ENCODE measurements at places on chromosomes 6 and 20.

DNA sequence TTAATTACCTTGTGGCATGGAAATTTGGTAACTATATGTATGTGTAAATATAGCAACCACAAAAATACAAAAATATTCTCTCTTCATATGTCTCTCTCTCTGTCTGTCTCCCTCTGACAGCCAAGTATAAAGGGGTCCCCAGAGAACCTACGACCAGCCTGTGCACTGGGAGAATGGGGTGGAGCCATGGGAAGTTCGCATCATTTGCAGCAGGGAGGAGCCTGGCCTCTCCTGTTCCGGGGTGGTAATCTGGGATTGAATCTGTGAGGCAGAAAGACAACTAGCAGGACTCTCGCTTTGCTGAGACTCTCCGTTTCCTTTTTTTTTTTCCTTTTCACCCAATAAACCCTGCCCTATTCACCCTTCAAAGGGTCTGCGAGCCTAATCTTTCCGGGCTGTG, 1109.1 kb downstream of the HACE1 start:
- DNase-seq = no peak

DNA sequence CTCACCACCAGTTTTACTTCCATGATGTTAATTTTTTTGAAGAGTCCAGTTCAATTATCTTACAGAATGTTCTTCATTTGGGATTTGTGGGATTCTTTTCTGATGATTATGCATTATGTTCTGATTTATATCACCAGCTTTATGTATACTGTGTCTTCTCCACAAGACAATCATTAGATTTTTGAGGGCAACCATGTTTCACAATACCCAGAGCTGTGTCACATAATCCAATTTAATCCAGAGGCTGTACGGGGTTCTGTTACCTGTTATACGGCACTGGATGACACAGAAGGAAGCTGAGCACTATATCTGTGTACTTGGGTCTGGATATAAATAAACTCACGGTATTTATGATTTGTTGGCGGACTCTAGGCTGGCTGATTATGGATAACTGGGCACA, 41.6 kb upstream of the RPN2 start:
- no peak for DNase-seq

- no peak for DNase-seq
These were observed 89.4 kb upstream of the TNFAIP3 start for GRCh38 chr6:137777687-137778075.

- DNase-seq = no peak
These were observed 649.8 kb downstream of the DHX35 start for GRCh38 chr20:39611901-39612300.

- no peak for DNase-seq
These were observed 123.5 kb downstream of the MAN1A1 start for GRCh38 chr6:119226089-119226488.

DNA sequence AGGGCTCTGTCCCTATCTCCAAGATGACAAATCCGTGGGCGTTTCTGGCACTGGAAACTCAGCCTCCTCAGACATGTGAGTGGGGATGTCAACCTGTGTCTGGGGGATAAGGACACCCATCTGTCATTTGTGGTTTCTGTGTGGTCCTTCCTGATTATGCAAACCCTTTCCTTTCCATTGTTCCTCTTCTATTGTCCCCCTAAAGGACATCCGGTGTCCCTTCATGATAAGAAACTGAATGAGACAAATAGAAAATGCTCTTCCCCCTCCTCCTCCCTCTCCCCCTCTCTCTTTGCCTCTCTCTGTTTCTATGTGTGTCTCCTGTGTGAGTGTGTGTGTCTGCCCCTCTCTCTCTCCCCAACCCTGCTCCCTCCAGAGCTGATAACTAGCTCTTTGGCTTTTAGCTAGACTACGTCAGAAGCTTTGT, 11.5 kb upstream of the GLP1R start:
- DNase-seq = no peak

DNA sequence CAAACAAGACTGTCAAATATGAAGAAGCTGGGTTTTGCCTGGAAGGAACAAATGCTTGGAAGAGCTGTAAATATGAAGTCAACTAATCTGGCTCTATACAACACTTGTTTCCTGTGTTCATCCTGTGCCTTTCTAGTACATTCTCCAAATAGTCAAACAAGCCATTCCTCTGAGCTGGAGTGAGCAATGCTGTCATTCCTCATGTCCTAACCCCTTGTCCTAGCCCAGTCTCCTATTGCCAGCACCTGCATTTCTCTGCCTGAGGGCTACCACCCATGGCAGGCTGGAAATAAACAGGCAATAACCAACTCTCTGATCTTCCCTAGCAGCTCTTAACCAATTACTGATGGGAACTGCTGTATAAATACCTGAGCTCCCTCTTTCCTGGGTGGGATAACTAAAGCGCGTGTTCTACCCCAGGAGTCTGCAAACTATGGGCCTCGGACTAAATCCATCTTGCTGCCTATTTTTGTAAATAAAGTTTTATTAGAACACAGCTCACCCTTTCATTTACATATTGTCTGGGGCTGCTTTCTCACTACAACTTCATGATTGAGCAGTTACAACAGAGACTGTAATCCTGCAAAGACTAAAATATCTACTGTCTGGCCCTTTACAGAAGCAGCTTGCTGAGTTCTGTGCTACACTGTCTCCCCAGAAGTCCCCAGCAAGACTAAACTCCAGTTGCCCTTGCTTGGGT, 13.4 kb downstream of the RIMS4 start:
- no peak for DNase-seq

DNA sequence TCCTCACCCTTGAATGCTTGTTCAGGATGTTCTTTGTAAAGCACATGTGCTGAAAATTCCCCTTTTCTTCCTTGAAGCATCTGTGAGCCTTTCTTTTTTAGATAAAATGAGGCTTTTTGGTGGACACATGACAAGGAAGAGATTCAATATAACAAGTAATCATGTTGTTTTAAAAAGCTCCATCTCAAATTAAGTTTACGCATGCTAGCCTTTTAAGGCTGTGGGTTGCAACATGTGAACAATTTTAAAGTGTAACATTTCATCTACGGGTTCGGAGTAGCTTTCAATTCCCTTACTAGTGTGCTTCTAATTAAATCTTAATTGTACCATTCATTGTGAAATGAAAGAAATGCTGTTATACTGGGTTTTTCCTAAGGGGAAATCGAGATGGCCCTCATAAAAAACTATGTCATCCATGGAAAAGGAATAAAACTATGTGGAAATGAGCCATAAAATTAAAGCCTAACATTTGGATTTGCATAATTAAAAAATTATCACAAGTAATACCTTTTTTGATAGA, 19.3 kb upstream of the OSTM1 start:
- DNase-seq = no peak

DNA sequence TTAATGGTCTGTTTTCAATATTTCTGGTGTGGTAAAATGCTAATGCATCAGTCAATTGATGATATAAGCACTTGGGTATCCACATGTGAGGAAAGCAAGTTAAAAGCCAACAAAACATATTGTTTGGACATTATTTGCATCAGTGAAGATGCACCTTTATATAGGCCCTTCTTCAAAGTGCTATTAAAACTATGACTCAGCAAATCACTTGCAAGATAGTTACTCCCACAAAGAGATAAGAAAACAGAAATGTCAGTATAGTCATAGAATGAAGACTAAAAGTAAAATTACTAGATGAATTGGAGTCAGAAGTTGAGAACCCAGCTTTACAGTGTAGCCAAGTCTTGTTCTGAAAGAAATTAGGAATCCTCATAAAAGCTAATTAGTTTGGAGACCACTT, 14.6 kb upstream of the GRM1 start:
- DNase-seq = no peak

- DNase-seq = peak; percentile 91
These were observed 24.9 kb upstream of the IER3 start for GRCh38 chr6:30769088-30769852.

- DNase-seq = no peak
These were observed 901 bp upstream of the TMEM151B start for GRCh38 chr6:44269178-44269920.

DNA sequence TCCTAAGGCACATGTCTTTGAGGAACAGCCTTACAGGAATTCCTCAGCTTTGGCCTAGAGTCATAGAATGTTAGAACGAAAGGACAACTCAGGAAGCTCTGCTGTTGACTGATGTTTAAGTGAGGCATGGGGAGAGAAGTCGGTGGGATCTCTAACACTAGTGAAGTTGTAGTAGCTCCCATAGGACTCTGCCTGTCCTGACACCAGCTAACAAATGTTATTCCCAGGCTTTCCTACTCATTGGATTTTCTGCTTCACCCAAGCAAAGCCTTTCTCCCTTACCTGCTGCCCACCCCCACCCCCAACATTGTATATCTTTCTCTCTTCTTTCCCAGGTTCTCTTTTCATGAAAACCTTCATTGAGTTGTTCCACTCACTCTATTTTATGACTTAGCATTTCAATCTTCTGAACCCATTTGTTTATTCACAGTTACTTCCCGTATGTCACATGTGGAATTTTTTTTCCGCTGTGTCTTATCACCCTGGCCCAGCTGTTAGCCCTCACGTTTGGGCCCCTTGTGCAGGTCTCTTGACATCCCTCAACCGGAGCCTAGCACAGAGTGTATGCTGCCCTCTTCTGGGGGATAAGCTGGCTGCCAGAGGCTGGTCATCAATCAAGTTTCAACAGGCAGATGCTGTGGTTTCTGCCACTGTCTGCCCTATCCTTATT, 39.2 kb upstream of the RNF8 start:
- no peak for DNase-seq

DNA sequence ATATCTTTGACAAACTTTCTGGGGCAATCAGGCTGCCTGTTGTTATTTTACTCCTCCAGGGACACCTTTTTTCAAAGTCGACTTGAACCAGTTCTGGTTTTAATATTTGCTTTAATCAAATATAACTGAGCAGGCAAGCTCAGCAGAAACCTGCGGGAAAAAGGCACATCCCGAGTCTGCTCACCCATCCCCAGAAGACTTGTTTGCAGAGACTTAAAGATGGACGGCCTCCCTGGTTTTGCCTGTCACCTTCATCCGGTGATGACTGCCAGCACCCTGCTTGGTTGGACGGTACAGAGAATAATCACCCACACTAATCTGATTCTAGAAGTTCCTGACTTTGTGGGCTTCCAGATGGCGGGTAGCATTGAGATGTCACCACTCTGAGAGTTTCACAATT, 36.8 kb downstream of the PPP1R3G start:
- DNase-seq = no peak

- DNase-seq = no peak
These were observed 17.1 kb downstream of the TRIM27 start for GRCh38 chr6:28906669-28907068.

DNA sequence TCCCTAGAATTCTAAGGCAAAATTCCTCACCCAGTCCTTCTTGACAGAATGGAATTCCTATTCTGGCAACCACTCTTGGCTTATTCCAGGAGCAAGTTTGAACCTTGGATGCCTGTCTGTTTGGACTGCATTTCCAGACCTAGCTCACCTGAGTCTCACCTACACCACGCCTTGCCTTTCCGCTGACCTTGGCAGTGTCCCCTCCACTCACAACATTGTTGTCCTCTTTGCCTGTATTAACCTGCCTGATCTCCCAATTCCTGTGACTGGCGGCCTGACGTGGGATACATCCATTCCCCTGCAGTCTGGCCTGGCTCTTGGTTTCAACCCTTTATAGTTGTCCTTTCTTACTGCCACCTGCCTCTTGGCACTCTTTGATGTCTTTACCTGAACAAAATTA, 281.4 kb upstream of the SOX4 start:
- no peak for DNase-seq

DNA sequence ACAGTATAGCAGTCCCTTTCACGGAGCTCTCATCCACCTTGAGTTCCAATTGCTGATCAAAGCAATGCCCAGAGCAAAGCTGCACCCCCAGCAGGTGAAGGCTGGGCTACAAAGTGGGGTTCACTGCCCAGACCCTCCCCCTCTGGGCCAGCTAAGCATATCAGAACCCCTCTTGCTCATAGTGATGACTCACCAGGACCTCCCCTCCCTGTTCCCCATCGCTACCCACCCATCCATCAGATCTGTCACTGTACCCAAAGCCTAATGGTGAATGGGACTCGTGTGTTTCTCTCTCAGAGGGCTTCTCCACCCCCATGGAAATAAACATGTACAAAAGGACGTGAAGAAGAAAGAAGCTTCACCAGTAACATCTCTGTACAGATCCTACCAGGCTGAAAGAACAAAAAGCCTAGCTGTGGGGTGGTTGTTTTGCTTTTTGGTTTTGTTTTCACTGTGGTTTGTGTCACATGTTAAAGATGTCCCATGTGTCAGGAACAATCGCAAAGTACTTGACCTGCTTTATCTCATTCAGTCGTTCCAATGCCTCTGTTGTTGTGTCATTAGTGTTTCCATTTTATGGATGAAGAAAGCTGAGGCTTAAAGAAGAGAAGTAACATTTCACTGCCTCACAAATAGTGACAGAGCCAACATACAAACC, 518.5 kb downstream of the CD83 start:
- DNase-seq = no peak

DNA sequence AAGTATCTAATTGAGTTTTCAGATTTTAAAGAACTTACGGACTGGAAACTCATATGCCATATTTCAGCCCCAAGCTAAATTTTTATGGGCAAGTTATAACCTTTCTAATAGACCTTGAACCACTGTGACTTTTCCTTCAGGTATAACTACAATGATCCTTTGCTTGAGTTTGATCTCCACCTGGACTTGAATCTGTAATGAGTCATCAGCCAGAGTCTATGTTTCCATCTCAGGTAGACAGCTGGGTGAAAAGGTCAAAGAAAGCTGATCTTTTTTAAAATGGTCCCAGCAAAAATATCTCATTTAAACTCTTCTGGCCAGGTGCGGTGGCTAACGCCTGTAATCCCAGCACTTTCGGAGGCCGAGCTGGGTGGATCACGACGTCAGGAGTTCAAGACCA, 88.4 kb upstream of the SGK1 start:
- no peak for DNase-seq

DNA sequence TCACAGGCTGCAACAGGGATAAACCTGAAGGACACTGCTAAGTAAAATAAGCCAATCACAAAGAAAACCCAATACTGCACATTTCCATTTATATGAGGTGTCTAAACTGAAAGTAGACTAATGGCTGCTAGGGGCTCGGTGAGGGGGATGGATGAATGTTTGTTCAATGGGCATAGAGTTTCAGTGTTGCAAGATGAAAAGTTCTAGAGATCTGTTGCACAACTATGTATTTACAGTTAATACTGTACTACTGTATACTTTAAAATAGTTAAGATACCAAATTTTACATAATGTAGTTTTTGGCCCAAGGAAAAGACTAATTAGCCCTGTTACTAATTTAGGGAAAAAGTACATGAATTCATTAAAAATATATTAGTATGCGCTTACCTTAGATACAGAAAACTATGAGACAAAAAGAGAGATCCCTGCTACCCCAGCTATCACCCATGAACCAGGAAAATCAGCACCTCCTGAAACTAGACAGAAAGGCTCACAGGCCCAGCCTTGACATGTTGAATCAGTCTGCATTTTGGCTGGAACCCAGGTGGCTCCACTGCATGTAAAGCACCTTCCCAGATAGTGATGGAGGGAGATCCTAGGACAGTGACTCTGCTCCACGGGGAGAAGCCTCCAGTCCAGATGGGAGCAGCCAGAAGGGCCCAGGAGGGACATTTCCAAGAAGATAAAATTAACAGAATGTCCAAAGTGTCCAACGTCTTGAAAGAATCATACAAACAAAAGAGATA, 16.1 kb downstream of the HLA-F start:
- DNase-seq = no peak

GRCh38 chr6:111737065-111737521, 131.4 kb upstream of the TRAF3IP2 start:
- DNase-seq = no peak
